ENCODE measurements at places on chromosomes 3 and 15.

DNA sequence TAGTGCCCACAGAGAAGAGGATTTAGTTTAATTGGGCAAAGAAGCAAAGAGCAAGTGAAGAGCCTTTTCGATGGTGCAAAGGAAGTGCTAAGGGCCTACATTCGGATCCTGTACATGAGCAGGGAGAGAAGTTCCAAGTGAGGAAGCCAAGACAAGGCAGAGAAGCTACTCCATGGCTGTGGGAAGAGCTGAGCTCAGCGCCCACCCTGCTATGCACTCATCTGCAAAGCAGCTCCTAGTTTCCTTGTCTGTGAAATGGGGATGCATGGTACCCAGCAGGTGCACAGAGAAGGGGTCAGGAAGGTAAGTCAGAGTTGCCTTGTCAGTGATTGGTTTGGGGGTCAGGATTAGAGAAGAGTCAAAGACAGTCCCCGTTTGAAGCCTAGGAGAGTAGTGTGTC is 126.5 kb downstream of the PDE8A start:
- no peak for DNase-seq

DNA sequence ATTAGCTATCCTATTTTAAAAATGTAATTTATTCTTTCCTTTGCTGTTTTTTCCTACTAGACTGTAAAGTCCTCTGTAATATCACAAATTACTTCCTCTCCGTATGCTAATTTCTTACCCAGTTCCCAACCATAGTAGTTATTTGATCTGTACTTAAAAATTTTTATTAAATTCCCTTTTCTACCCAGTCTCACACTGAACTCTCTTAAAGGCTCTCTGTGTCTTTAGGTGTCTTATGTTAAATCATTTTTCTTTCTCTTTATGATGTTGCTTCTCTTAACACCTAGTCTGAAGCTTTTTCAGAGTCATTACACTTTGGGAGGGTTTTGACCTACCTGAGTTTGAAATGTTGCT is 378.6 kb downstream of the NSUN3 start:
- DNase-seq = no peak

DNA sequence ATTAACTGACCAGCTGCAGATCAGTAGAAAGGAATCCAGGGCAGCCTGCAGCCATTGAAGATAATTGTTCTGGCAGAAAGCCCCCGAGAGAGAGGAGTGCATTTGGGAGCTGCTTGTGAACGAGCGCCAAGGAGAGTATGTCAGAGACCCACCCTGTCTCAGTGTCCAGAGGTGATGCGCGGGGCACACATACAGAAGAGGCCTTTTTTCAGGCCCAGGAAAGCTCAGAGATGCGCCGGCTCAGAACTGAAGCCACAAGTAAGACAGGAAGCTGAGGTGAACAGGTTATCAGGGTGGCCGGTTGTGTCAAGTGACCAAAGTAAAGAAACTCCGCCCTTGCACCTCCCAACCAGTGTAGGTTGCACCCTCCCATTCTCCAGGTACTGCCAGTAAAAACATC is 59.8 kb upstream of the HEG1 start:
- peak; percentile 33 for DNase-seq

GRCh38 chr3:52313774-52314188 is 2.3 kb upstream of the DNAH1 start:
- DNase-seq = no peak

DNA sequence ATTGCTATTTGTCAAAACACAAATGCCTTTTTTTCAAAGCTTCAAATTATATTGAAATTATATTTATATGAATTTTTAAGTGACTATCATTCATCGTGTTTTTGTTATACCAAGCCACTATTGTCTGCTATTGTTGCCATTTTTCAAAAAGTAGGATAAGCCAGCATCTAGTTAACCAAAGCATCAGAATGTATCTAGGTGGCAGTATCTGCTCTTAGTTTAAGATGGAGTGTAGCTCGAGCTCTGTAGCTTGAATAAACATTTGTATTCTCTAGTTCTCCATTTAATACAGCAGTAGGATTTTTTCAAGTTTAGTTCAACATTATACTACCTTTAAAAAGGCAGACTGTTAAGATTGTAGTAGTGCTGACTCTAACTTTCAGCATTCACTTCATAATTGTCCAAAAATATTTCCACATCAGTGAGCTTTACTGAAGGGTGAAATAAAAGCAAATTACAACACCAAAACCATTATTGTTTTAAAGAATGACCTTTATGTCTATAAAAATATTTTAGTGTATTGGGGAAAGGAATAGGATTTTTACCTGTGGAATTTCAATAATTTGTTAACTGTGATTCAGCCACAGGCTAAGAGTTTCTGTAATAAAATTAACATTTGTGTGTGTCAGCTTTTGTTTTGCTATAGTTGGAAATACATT is 19.6 kb upstream of the C15orf61 start:
- no peak for DNase-seq

GRCh38 chr3:181698263-181698954 is 13.3 kb upstream of the SOX2 start:
- DNase-seq = no peak

DNA sequence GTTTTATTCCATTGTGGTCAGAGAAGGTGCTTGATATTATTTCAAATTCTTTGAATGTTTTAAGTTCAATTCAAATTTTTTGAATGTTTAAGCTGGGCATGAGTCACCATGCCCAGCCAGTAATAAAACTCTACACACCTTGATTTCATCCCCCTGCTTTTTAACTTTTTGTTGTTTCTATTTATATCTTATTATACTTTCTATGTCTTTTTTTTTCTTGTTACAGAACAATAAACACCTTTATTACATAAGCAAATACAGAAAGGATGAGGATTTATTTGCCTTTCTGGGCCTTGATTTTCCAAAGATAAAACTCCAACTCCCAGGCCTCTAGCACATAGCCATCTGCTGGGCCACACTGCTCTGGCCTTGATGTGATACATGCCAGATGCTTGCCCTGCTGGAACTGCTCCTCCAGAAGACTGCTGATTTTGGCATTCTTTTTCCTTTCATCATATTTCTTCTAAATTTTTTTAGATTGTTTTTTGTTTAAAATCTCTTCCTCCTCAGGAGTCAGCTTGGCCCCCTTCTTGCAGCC is 14.0 kb downstream of the DNAH12 start:
- no peak for DNase-seq

GRCh38 chr3:81496407-81497104 is 264.9 kb downstream of the GBE1 start:
- no peak for DNase-seq

GRCh38 chr3:59266551-59266950 is 216.7 kb upstream of the CFAP20DC start:
- no peak for DNase-seq

DNA sequence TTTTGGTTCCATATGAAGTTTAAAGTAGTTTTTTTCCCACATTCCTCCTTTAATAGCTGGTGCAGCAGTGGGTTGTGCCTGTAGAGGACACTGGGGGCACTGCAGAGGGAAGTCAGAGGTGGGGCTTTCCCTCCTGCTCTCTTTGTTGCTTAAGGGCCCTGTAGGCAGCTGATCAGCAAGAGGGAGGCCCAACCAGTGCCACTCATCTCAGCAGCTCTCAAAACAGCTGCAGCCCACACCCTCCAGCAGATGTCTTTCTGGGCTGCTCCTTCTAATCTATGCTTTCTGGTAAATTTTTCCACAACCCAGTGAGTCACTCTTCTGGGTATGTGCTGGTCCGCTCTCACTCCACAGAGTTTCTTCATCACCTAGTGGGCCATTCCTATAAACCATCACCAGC is 263.8 kb downstream of the FEZF2 start:
- DNase-seq = no peak

DNA sequence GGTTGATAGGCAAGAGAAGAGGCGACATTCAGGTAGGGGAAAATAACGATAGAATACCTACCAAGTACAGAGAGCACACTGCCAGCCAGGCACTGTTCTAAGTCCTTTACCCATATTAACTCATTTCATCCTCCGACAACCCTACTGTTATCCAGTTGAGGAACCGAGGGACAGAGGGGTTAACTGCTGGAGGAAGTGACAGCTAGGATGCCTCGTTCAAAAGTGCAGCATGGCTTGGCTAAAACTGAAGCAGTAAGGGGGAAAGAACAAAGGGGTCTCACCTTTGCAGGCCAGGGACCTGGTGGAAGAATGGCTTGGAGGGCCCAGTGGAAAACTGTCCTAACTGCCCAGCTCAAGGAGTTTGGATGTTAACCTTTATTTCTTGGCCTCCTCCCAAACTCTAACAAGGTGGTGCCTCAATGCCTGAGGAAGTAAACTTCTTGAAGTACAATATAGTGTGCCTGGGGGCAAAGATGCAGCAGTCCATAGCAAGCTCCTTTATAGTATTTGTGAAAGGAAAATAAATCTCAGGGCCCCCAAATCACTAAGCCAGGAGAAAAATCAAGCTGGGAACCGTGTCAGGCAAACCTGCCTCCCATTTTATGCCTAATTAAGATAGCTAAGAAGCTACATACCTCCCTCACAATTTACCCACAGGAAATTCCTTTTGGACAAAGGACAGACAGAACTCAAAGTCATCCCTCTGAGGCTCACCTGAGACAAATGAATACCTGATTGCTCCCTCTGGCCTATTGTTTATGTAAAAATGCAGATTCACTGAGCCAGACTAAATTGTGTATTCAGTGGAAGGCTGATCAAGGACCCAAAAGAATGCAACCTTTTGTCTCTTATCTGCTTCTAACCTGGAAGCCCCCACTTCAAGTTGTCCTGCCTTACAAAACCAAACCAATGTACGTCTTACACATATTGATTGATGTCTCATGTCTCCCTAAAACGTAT is 1.6 kb upstream of the ITGB5 start:
- no peak for DNase-seq

DNA sequence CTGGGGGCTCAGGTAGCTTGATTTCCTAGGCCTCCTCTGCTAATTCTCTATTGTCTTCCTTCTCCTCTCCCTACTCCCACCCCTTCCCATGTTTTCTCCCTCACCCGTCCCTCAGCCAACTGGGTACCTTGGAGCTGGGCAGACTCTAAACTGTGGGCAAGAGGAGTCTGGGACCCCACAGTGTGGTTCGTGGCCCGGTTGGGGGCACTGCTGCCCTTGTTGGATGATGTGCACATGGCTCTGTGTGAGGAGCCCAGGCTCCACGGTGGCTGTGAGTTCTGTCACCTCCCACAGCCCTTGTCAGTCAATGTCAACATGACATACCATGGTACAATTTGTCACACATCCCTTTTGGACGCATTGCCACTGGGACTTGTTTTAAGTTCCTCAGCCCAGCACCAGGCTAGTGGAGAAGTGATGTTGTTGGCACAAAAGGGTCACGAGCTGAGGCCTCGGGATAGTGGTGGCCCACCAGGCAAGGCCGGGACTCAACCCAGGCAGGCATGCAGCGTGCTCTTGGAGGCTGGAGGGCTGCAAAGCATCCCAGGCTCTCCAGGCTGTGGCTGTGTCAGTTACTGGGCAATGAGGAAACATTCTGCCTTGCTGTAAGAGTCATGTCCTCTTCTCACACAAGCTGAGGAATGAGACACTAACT is 142.3 kb downstream of the TLE3 start:
- DNase-seq = no peak

- no peak for DNase-seq
These were observed 2.9 kb downstream of the IFT122 start for GRCh38 chr3:129442947-129443346.

- DNase-seq = no peak
These were observed 567.7 kb downstream of the NAALADL2 start for GRCh38 chr3:175426805-175427204.
